ENCODE measurements at places on chromosomes 12 and 14.

DNA sequence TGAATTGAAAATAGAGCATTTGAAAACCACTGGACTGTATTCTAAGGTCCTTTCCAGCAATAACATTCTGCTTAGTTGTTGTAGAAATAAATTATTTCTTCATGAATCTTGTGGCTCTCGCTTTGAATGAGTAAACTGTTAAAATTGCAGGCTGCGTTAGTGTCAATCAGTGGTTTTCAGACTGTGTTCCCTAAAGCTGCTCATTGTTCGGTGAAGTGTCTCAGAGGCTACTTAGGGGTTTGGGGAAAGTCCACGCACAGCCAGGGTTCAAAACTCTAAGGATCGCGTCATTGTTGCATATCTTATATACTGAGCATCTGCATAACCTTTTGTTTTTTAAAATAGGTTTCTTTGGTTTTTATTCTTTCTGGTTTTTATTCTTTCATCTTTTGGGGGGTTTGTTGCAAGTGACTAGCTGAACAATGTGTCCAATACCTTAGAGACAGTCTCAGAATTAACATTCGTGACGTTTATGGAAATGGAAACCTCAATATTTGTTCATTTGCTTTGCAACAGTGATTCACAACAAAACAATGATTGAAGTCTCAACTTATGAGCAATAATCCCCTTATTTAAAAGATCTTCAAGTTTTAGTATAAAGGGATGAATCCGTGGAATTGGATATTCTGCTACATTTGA lies 108.1 kb downstream of the TTLL5 start:
- no peak for DNase-seq

DNA sequence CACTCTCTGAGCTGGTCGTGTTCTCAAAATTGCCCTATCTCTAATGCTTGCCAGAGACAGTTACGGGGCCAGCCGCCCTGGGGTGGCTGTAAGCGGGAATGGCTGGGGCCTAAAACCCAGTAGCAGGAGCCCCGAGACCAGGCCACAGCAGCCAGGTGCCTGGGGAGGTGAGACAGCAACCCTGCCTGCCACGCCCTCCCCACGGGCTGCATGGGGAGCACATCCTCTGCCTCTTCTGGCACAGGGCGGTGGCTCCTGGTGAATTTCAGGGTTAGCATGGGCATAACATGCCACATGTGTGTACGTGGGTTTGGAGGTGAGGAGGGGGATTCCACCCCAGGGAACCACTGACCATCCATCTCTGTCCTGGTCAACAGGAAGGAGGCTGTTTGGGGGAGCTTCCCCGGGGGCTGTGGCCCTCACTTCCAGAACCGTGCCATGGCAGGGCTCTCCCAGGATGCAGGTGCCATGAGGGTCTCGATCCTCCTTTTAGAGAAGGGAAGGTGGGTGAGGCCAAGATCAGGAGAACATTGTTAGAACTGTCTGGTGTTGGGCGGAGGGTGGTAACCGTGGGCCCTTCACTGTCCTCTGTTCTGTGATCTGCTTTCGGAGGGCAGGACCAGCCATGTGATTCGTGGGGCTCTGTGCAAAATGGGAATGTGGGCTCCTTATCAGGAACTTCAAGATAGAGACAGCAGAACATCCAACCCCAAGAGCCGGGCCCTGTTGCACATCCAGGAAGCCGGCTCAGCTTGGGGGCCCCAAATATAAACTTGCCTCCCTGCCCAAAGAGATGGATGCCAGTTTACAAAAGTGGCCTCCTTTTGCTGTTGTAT lies 312.2 kb upstream of the DIO3 start:
- no peak for DNase-seq

DNA sequence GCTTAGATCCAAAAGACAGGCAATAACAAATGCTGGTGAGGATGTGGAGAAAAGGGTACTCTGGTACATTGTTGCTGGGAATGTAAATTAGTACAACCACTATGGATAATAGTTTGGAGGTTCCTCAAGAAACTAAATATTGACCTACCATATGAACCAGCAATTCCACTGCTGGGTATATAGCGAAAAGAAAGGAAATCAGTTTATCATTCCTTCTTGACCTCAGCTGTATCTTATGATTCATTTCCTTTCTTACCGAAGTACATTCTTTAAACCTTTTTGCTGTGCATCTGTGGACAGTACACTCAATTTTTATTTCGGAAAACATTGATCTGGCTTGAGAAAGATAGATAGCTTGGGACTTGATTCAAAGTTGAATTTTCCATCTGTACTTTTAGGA lies 183.2 kb upstream of the LRFN5 start:
- no peak for DNase-seq

DNA sequence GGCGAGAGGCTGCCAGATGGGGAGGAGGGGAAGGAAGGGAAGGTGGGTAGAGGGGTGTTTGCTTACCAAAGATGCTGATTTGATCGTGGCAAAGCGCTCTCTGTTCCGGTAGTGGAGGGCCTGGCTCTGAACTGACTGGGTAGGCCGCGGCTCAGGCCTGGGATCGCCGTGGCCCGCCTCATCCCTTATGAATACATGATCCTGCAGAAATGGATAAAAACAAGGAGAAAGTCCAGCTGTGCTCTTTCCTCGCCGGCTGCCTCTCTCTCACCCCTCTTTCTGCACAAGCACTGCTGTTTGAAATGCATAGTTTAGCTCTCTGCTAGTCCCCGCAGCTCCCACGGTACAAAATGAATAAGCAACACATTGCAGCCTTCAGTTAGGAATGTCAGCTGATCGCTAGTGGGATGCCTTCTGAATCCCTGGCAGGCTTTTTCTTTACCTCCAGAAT lies 53.8 kb downstream of the PEBP1 start:
- DNase-seq = no peak

GRCh38 chr12:113439606-113440030 lies 17.4 kb downstream of the SDSL start:
- DNase-seq = no peak

DNA sequence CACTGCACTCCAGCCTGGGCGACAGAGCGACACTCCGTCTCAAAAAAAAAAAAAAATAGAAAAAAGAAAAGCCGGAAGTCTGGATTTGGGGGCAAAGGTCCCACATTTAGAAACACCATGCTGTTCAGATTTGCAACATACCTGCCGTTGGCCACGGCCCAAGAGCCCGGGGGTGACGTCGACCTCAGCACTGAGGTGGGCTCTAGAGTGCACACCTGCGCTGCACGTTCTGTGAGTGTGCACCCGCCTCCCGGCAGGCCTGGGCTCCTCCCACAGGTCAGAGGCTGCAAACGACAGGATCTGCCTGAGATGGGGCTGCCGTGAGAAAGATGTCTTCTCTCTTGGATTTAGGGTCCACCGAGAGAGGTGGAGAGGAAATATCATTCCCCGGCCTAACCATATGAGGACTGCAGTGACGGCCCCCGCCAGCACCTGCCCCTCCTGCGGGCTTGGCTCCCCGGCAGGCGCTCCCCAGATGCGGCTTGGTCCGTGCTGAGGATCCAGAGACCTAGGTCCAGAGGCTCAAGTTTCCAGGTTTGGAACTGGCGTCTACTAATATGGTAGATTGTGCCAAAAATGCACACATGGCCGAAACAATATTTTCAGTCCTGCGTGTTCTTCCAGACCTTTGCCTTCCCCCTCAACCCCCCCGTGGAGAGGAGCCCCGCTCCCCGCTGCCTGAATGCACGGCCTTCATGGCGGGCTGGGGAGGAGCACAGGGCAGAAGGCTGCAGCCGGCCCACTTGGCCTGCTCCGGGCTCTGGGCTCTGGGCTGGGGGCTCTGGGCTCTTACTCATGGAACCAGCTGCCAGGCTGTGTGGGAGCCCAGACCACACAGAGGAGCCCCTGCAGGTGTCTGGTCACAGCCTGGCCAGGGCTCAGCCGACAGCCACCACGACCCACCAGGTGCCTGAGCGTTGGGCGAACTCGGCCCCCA lies 58.8 kb upstream of the FBRSL1 start:
- no peak for DNase-seq

DNA sequence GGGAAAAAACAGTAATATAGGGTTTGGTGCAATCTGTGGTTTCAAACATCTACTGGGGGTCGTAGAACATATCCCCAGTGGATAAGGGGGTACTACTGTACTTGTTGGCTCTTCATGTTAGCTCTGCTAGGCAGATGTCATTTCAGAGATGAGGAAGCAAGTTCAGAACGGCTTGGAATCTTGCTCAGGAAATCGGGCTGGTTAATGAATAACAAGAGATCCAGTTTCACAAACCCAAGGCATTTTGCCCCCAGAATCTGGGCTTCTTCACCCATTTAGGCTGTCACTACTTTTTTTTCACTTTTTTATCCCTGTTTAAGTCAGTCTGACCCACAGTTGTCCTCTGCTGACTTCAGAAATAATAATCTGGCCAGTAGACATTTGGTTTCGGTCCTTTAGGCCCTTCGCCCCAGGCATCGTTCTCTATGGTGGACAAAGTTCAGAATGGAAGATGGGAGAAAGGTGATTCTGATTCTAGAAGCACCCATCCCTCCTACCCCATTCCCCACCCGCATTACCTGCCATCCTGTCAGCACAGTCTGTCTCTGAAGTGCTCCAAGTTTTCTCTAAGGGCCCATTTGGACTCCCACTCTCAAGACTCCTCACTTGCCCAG lies 4.5 kb downstream of the SUOX start:
- DNase-seq = no peak

GRCh38 chr12:27424631-27425230 lies 21.8 kb upstream of the SMCO2 start:
- DNase-seq = no peak

DNA sequence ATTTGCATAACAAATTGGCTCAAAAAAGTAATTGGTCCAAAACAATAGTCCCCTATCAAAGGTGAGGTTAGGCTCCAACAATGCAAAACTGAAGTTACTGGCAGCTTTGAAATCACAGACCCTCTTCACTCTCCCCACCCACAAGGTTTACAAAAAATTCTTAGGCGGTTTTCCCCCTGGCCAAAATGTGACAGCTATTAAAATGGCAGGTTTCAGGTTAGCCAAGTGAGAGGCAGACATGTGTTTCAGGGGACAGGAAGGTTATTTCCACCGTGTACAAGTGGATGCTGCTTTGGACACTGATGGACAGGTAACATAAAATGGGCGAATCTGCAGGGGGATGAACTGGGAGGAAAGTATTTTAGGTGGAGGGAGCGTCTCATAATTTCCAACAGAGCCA lies 888 bp upstream of the SPIC start:
- no peak for DNase-seq

DNA sequence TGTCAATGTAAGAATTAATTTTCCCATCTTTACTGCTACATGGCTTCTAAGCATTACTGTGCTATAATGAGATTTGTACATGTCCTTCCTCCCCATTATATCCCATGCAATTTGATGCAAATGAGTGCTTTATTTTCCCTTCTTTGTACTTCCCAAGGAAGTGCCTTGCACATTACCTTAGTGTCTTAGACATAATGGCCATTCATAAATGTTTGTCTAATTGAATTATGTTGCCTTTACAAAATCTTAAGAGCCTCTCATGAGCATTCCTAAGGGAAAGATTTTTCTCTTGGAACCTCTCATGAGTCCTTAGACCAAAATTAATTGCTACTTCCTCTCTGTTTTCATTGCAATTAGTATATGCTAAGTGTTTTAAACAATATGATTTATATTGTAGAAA lies 741.7 kb downstream of the RERGL start:
- no peak for DNase-seq

GRCh38 chr12:96862326-96862725 lies 44.7 kb upstream of the NEDD1 start:
- no peak for DNase-seq

GRCh38 chr14:93533842-93534241 lies 103.1 kb downstream of the UNC79 start:
- no peak for DNase-seq

GRCh38 chr12:92442782-92443181 lies 260.0 kb upstream of the PLEKHG7 start:
- DNase-seq = no peak

DNA sequence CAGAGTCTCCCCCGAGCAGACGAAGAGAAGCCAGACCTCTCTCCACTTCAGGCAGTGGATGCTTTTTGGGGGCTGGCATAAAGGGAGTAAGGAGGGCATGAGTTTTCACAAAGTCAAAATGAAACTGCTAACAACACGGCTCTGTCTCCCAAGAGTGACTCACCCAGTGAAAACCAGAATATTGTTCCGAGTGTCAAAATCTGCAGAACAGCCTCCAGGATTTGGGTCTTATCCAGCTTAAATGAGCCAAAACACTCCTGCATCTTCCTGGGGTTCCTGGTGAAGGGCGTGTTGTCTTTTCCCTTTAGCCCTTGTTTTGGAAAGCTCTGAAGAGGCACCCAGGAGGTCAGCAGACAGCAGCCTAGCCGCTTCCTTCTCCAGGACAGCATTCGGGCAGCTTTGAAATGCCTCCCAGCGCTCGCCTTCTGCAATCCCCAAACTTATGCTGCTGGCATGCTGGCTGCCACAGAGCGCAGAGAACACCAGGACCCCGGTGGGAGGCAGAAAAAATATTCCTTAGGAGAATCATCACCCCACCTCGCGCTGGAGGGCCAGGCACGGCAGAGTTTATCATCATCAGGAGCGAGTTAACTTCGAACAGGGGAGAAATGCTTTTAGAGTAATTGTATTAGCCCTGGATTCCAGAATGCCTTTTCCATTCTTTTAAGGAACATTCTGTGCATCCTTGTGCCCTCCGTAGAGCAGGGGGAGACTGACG lies 117.7 kb upstream of the NCOR2 start:
- no peak for DNase-seq

GRCh38 chr14:33962016-33962415 lies 11.1 kb upstream of the EGLN3 start:
- DNase-seq = no peak

GRCh38 chr14:103551338-103551762 lies 11.1 kb downstream of the BAG5 start:
- DNase-seq = no peak

DNA sequence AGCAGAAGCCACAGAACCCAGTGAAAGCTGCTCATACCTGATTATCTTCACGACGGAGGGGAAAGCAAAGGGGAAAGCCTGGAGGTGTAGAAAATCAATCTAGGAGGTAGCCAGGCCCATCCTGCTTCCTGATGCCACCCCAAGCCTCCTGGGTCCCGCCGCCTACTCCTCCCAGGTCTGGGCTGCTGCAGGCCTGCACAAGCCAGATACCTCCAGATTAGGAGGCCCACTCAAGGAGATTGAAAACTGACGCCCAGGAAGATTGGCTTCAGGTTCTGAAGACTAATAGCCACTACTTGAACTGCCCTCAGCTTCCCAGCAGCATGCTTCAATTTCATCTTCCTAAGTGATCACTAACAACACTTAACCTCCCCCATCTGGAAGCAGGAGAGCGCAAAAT lies 87.1 kb downstream of the GCH1 start:
- DNase-seq = no peak

Measured in stimulated activated CD4-positive, alpha-beta T cell treated with anti-CD3 and anti-CD28 coated beads, Interleukin-2, amount 100 ng/mL, for 48 hours (primary cell).